ENCODE measurements at places on chromosomes 4 and X.

GRCh38 chrX:21843179-21843578, 3.8 kb downstream of the MBTPS2 start:
- no peak for DNase-seq

DNA sequence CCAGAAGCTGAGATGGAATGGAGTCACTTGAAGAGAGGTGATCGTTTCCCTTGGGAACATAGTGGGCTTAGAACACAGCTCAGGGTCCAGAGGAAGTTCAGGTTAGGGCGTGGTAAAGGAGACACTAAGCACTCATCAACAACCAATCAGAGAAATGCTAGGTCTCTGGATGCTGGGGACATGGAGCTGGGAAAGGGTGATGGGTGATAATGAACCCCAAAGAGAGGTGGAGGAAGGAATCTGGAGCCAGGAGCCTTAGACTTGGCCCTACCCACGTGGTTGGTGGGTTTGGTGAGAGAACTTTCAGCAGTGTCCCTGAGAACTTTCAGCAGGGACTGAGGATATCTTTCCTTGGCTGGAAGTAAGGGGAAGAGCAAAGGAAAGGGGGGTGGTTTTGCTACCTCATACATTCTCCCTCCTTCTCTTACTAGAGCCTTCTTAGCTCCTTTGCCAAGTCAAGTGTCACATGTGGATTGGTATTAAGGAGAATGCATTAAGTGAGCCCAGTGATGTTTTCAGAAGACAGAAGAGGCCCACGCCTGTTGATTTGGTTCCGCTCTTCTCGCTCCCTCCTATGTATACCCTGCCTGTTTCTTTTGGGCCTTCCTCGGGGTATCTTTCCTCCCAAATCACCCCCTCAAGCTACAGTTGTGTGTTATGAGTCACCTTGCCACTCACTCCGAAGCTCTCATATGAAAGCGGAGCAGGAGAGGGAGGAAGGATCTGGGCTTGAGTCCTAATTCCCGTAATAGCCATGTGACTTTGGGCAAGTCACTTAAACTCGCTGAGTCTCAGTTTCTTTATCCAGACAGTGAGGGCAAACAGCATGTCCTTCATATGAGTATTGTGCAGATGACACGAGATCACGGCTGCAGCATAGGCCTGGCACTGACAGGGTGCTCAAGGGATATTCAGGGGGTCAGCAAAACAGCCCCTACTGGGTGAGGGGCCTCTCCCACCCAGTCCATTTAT, 63.1 kb downstream of the TSC22D3 start:
- DNase-seq = no peak

GRCh38 chrX:64976673-64977040, 407 bp upstream of the ZC4H2 start:
- no peak for DNase-seq

- peak; percentile 38 for DNase-seq
These were observed 124.2 kb upstream of the MBNL3 start for GRCh38 chrX:132612821-132613564.

DNA sequence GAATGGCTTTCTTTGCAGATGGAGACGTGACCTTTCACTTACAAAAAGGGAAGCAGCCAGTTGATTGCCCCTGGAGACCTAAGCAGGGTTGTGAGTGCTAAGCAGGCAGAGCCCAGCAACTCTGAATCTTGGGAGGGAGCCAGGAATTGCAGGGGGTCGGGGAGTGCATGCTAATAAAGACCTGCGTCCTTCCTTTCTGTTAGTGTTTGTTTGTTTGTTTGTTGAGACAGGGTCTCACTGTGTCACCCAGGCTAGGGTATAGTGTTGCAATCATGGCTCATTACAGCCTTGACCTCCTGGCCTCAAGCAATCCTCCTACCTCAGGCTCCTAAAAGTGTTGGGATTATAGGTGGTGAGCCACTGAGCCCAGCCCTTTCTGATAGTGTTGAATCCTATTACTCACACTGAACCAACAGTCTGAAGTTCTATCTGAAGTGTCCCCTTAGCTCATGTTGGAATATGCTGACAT, 137.4 kb downstream of the CEP135 start:
- DNase-seq = no peak

DNA sequence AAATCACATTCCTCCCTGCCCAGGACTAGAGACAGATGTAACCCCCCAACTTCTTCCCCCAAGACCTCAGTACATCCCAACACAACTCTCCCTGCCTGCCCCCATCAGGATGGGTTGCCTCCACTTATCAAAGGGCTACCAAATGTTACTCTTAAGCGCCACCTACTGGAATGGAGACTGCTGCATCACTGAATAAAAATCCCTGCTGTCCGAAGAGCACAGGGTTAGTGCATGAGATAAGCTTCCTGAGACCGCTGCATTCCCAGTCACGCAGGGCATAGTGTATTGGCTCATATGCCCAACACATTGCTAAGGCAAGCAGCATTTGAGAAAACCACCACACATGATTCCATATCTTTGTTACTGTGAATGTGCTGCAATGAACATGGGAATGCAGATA, 544.5 kb downstream of the PPP4R3C start:
- DNase-seq = no peak

GRCh38 chr4:92241094-92241493, 62.7 kb upstream of the GRID2 start:
- no peak for DNase-seq

- no peak for DNase-seq
These were observed 368.0 kb downstream of the GBA3 start for GRCh38 chr4:23060776-23061175.

DNA sequence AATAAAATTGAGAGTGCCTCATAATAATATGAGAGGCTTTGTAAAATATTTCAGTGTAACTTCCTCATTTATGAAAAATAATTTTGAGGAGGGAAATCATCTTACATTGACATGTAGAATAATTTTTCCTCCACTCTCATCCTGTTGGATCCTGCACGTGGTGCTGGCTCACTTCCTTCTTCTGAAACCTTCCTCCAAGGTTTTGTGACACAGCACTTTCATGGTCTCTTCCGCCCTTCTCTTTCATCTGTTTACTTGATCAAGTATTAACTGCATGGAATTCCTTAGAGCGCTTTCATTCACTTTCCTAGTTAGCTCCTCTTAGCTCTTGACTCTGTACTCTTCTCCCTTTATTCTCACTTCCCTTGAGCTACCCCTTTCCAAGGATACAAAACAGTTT, 246.5 kb downstream of the RAPGEF2 start:
- no peak for DNase-seq

DNA sequence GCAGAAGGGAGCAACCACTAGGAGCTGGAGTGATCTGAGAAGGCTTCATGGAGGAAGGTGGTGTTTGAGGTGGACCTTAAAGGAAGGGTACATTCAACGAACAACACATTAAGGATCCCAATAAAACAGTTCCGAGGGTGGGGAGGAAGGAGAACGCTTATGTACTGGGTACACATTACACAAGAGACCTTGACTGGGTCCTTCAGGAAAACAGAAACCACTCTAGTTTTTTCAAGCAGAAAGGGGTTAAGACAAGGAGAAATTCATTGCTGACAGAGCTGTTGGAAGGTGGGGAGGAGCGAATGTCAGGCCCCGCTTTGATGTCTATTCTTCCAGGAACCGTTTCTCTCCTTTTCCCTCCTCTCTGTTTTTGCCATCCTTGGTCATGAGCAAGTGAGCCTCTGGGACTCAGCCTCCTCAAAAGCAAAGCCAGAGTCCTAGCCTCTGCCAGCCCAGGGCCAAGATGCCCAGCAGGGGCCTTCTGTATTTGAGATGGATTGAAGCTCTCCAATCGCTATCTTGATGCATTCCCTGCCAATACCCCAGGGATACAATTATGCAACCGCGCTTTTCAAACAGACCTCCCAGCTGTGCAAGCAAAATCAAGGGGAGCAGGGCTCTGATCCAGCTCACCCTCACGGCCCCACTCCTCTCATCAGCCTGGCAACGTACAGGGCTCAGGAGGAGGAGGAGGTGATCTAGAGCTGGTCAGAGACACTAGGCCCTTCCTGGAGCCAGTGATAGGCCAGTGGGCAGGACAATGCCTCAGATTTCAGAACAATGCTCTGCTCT, 48.4 kb downstream of the ZBTB49 start:
- DNase-seq = no peak

DNA sequence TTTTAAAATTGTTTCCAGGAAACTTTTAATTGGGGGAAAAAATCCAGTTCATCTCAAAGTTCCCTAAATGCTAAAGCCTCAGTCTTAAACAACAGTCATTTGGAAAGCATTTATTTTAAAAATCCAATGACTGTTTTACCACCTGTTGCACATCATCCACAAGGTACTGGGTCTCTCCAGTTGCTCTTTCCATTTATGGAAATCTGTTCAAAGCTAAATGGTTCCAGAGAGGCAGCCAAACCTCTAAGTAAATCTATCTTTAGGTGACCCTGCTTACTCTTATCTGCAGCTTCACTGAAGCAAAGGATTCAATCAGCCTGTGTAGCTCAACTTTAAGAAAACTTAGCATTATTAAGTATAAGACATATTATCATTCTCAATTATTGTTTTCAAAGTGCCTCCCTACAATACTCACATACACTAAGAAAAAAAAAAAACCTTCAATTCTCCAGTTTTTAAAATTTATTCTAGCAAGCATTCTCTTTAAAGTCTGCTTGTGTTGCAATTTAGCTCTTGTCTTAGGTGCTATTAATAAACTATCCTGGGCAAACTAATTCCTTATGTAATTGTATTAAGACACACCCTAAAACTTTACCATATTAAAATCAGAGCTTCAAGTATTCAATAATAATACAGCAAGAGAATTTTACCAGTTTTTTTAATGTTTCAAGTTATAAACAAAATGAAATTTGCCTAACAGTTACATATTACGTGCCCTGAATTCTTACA, 60.6 kb downstream of the NOCT start:
- no peak for DNase-seq

GRCh38 chr4:24704149-24704548, 91.2 kb upstream of the SOD3 start:
- no peak for DNase-seq

GRCh38 chrX:63855896-63856295, 70.9 kb upstream of the ARHGEF9 start:
- DNase-seq = no peak

DNA sequence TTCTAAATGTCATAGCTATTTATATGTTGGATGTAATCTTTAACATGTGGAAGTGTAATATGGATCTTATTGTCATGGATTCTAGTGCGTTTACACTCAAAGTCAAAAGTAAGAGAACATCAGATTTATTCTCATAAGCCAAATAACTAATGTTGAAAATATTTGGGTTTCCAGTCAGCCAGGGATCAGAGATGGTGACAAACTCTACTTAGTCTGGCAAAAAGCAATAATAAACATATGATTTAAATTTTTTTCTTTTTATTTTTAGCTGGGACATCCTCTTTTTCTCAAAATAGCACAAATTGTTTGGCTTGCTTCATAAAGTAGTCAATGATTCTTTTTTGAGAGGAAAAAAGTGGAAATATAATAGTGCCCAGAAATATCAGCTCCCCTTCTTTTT, 392.3 kb downstream of the ARHGAP24 start:
- no peak for DNase-seq

DNA sequence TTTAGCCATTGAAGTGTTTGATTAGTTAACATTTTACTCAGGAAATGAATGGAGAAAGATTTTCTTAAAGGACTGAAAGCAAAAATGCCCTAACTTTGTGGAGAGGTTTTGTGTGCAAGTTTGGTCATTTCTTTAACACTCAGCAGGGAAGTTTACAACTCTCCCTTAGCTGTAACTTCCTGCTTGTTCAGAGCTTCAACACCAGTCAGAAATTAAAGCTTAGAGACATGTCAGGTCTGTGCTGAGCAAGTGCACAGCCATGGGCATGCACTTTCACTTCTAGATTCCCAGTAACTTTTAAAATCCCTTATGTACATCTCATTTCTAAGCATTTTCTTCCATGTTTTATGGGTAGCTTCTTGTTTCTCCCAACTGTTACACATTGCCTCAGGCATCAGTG, 326.0 kb downstream of the ACTRT1 start:
- no peak for DNase-seq

DNA sequence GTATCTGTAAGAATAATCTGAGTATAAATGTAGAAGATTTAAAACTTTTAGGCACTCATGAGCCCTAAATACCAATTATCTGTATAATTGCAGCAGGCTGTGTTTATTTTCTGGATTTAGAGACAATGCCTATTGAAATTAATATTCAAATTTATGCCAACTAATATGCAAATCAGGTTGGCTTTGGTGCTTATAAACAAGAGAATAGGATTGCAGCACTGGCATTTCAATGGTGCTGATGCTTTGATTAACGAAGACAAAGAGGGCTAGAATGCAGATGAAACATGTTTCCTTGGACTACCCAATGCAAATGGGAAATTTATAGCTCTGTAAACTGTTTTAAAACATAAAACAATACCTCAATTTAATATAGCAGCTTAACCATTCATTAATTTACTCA, 70.7 kb upstream of the GATB start:
- DNase-seq = no peak

DNA sequence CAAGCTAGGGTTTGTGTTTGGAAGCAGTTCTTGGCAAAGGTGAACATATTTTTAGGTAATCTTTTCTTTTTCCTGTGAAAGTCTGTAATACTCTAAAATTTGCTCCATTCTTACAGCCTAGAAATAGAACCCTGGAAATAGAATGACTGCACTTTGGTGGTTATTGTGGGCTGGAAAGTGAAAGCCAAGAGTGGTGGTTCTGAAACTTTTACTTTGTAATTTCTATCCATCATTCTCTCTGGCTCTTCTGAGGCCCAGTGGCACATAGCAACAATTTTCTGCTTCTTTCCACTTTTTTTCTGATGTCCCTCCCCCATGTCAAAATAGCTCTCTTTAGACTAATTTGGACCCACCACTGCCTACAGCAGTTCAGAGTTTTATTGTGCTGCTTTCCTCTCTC, 300.4 kb upstream of the RPS6KA3 start:
- no peak for DNase-seq

GRCh38 chr4:149048451-149049143, 606.4 kb upstream of the NR3C2 start:
- no peak for DNase-seq

GRCh38 chrX:131782646-131783045, 238.8 kb downstream of the OR13H1 start:
- DNase-seq = no peak

GRCh38 chr4:188012426-188012945, 16.9 kb downstream of the ZFP42 start:
- no peak for DNase-seq

DNA sequence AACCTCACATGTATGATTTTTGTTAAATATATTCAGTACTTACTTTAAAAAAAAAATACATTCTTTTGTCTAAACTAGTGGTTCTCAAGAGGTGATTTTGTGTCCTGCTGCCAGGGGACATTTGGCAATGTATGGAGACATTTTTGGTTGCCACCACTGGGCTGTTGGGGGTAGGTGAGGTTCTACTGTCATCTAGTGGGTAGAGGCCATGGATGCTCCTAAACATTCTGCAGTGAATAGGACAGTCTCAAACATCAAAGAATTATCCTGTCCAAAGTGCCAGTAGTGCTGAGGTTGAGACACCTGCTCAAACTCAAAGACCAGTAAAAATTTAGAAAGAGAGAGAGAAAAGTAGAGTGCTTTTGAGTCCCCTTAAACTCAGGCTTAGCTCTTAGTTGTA, 32.9 kb upstream of the PGM2 start:
- DNase-seq = no peak
